ENCODE measurements at places on chromosomes 7 and 10.

GRCh38 chr10:38127812-38128211 lies 33.7 kb downstream of the ZNF37A start:
- no peak for DNase-seq

GRCh38 chr10:119028900-119029612 lies 458 bp upstream of the NANOS1 start:
- DNase-seq: peak; percentile 45

DNA sequence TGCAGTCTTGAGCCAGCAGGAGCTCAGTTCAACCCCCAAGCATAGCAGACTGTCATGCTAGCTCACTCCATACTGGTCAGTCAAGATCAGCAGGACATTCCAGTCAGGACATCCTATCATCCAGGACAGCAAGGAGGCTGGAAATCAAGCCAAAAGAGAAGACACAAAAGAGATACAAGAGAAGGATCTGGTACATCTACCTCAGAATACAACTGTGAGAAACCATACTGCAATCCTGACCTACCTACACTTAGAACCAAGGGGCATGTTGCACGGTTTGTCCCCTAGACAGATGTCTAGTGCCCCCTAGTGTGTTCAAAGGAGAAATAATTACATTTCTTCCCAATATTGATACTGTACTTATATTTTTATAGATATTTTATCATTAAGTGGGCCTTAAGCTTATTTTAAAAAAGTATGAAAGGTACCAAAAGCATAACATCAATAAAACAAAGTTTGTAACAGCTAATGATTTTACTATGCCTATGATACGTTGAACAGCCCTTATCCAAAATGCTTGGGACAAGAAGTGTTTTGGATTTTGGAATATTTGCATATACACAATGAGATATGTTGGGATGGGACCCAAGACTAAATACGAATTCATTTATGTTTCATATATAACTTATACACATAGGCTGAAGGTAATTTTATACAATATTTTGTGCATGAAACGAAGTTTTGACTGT lies 26.7 kb downstream of the ERCC6 start:
- no peak for DNase-seq

DNA sequence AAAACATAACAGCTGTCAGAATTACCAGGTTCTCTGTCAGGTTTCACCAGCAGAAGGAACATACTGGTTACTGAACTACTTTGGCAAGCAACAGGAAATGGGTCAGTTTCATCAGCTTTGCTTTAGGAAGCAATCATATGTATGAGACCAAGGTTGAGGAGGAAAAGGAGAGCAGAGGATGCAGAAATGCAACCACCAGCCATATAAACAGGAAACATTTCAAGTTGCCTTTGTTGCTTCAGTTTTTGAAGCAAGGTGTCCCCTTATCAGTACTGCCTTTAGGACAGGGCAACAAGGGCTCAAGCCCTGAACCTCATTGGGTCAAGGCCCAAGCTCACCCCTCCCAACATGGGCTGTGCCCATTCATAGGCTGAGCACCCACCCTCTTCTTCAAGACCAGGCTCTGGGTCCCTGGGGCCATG lies 10.2 kb downstream of the HIPK2 start:
- DNase-seq: no peak

Measured in AG09319 (cell line).